ENCODE measurements at places on chromosomes 7 and 10.

GRCh38 chr10:125591886-125592285, 91.1 kb downstream of the TEX36 start:
- no peak for DNase-seq

DNA sequence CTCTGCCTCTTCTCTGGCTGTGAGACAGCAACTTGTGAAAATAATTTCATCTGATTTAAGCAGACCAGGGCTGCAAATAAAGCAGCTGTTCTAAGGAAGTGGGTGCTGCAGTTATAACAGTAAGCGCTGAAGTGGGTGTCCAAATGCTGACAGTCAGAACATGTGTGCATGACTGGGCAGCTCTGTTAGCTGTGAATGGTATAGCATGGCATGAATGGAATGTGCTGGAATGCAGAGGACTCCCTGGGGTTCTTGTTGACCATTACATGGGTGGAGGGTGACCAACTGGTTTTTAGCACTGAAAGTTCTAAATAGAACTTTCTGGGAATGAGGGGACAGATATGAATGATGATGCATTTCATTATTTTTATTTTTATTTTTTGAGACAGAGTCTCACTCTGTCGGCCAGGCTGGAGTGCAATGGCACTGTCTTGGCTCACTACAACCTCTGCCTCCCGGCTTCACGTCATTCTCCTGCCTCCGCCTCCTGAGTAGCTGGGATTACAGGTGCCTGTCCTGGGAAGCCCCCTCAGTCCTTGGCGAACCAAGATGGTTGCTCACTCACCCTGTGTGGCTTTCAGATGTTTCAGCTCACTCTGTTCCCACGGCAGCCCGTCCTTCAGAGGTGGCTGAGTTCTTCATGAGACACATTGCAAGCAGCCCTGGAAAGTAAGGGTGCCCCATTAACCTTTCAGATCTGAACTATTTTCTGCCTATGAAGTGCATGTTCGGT, 319.8 kb upstream of the PHYHIPL start:
- DNase-seq, result peak; percentile 85

- no peak for DNase-seq
These were observed 445.7 kb upstream of the C7orf33 start for GRCh38 chr7:148144827-148145226.

DNA sequence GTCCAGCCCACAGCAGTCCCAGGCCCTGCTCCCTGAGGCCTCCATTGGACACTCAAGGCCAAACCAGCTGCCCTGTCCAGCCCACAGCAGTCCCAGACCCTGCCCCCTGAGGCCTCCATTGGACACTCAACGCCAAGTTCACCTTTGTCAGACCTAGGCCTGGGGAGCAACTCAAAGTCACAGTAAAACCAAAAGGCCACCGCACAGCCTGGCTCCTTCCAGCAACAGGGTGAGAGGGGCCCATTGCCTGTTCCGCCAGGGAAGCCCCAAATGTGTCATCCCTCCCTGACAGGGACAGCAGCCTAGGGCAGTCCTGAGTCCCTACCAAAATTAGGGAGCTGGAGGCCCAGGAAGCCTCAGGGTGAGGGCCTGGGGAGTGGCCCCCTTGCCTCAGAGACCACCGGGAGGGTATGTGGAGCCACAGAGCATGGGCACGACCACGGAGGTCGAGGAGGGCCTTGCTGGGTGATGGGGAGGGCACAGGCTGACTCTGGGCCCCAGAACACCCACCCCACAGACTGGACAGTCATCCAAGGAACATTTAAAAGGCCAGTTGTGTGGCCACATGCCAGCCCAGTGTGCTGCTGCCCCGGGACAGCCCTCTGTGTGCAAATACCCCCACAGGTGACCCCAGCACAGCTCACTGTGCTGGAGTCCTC, 66.5 kb upstream of the PPP2R2D start:
- no peak for DNase-seq

- no peak for DNase-seq
These were observed 132.1 kb downstream of the CSTF2T start for GRCh38 chr10:51567271-51567670.

DNA sequence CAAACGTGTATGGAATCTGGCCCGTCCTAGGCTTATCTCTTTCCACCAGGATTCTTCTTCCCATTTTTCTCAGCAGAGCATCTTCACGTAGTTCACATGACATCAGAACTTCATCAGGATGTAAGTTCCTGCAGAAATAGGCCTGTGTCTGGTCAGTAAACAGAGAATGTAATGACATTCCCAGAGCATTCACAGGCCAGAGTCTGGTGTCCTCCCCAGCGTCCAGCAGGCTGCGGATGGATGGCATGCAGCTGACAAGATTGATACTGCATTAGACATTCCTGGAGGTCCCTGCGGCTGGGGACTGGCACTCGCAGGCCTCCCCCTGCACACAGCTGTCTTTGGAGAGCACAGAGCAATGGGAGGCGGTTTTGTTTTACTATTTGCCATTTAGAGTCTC, 28.7 kb downstream of the MGMT start:
- no peak for DNase-seq

GRCh38 chr10:127044186-127044585, 139.0 kb downstream of the DOCK1 start:
- DNase-seq, result peak; percentile 89

Data from epithelial cell of esophagus (primary cell).